ENCODE measurements at places on chromosomes 12 and 14. TPM values are rescaled to one million over a fixed set of nuclear protein-coding genes. Genes with fewer than 3 reads are reported as not detected.

WSB2 gene
- 68.5 TPM for total RNA-seq

DNA sequence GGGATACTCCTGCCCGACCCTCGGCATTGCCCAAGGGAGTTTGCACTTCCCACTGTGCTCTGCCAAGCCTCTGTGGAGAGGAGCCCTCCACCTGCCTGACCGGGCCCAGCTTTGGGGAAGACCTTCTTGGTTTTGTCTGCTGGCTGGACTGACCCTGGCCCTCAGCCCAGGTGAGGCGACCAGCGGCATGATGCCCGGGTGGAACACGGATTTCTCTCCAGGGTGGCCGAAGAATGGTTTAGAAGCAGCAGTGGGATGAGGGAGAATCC, 15.6 kb downstream of the ZBTB42 start:
- H3K4me3 ChIP-seq = peak overlapping the region; percentile 98
- DNase-seq = no peak
- H3K27me3 ChIP-seq = no peaks in the 10 kb centered on the region
- H3K36me3 ChIP-seq = no peaks in the 10 kb centered on the region
- H3K27ac ChIP-seq = peak overlapping the region; percentile 97

PTPRB gene
- total RNA-seq = 41.9 TPM

GRCh38 chr12:86473231-86473630, 217.0 kb upstream of the MGAT4C start:
- H3K4me3 ChIP-seq = no peak overlapping the region
- H3K36me3 ChIP-seq = no peaks in the 10 kb centered on the region
- no peaks in the 10 kb centered on the region for H3K4me1 ChIP-seq
- no peak overlapping the region for H3K27ac ChIP-seq
- no peaks in the 10 kb centered on the region for H3K27me3 ChIP-seq

GRCh38 chr12:10756194-10756593, 33.1 kb upstream of the YBX3 start:
- no peaks in the 10 kb centered on the region for H3K4me1 ChIP-seq
- peaks cover 22% of the 10 kb centered on the region for H3K27me3 ChIP-seq
- H3K4me3 ChIP-seq = no peak overlapping the region
- H3K27ac ChIP-seq = no peak overlapping the region
- DNase-seq = no peak
- no peaks in the 10 kb centered on the region for H3K36me3 ChIP-seq

Data from esophagus muscularis mucosa (tissue), 4 donors.